ENCODE measurements at places on chromosomes 1 and 21.
A peak's percentile ranks its signal among the peaks of the same experiment; 100 is the strongest.

GRCh38 chr21:45053561-45054226 lies 20.7 kb upstream of the ADARB1 start:
- DNase-seq, result no peak

DNA sequence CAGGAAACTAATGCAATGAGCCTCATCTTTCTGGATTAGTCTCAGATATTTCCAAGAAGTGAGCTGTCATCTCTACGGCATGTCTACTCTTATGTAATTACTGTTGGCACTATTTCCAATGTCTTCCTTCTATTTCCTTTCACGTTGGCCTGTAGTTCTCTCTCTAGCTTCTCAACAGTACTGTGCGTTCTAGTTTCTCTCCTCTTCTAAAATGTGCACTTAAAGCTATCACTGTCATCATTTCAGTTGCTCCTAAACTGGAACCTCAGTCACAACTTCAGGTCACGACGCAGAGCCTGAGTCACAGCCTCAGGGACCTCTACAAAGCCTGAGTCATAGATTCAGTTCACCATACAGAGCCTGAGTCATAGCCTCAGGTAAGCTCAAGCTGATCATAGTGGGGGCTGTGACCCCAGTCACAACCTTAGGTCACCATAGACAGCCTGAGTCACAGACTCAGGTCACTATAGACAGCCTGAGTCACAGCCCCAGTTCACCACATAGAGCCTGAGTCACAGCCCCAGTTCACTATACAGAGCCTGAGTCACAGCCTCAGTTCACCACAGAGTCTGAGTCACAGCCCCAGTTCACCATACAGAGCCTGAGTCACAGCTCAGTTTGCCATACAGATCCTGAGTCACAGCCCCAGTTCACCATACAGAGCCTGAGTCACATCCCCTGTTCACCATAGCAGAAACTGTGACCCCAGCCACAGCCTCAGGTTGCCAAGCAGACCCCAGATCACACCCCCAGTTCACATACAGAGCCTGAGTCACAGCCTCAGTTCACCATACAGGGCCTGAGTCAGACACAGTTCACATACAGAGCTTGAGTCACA lies 13.0 kb downstream of the WNT9A start:
- DNase-seq, result no peak

GRCh38 chr1:185996211-185996610 lies 262.0 kb downstream of the HMCN1 start:
- no peak for DNase-seq

- no peak for DNase-seq
Observed at GRCh38 chr1:106459418-106459817, 597.1 kb upstream of the PRMT6 start.

- DNase-seq, result peak; percentile 43
Observed at GRCh38 chr1:53385276-53386225, 57.7 kb upstream of the LRP8 start.

DNA sequence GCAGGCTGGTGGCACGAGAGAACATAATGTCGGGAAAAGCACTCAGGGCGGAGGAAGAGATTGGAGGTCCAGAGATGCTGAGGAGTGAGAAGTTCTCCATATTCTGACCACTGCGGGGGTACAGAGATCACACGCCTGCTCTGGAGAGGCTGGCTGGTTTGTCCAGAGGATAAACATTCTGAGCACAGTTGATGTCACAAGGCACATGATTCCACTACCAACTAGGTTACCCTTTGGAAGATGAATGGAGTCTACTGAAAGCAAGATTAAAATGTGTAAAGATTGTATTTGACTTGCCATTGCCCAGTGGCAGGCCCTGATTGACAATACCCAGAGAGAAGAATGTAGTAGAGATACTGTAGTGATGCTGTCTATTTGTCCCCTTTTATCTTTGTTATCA lies at the start of gene SPATA46:
Gene SPATA46, minus strand, starts transcription at position 164 of the 400 bp plus-strand sequence. Its CDS starts 64 bp downstream, at position 100.
- no peak for DNase-seq
